ENCODE measurements at places on chromosomes 12 and 14. TPM values are rescaled to one million over a fixed set of nuclear protein-coding genes. Genes with fewer than 3 reads are reported as not detected.

The PIANP gene
- total RNA-seq = not detected

The LBHD2 gene
- not detected for total RNA-seq

DNA sequence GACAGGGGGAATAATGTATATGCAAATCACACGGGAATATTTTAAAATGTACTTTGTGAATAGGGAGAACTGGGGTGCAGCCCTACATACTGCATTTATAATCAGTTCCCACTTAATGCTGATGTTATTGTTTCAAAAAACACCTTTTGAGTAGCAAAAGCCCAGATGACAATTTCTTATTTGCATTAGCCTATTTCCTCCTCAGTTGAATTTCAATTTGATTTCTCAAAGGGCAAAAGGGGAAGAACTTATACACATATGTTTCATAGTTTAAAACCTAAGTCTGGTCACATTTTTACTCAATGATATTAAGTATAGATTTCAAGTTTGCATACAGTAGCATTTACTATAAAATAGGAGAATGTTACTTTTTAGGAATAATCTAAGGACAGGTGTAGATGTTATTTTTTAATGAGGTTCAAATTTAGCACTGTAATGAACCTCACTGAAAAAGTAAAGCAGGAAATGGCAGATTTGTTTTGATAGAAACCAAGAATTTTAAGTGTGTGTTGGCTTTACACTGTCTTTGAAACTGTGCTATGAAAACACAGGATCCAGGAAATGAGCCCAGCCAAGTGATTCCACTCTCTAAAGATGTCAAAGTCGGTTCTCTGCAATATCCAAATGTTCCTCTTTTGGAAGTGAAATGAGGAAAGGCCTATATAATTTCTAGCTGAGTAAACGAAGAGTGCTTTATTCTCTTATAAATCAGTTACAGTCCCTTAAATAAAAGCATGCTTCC is 367.4 kb downstream of the BTG1 start:
- H3K4me3 ChIP-seq = no peak overlapping the region
- no peak for DNase-seq
- H3K27ac ChIP-seq = no peak overlapping the region
- no peaks in the 10 kb centered on the region for H3K4me1 ChIP-seq

DNA sequence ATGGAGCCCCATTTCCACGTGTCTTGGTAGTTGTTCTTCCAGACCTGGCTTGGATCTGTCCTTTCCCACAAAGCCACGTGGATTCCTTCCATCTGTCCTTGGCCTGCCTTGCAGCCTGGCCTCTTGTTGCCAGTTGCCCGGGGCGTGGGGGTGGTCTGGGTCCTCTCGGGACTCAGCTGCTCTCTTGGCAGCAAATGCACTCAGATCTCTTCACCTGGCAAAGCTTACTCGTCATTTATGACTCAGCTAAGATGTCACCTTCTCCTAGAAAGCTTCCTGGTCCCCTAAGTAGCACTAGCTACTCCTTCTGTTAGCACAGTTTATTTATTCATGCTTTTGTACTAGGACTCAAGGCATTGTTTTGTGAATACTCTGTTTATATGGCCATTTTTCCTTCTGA is 13.6 kb downstream of the PLEKHG3 start:
- no peaks in the 10 kb centered on the region for H3K36me3 ChIP-seq
- no peak overlapping the region for H3K4me3 ChIP-seq
- DNase-seq = no peak
- no peaks in the 10 kb centered on the region for H3K4me1 ChIP-seq

The SERPINA12 gene
- total RNA-seq = not detected

GRCh38 chr12:124006846-124007713 is 34.1 kb downstream of the ZNF664 start:
- H3K27ac ChIP-seq = no peak overlapping the region
- peaks cover 29% of the 10 kb centered on the region for H3K36me3 ChIP-seq
- DNase-seq = no peak
- no peaks in the 10 kb centered on the region for H3K4me1 ChIP-seq
- H3K27me3 ChIP-seq = no peaks in the 10 kb centered on the region
- H3K4me3 ChIP-seq = no peak overlapping the region

GRCh38 chr14:73591690-73592449 is at the start of gene ACOT4:
TSS of gene ACOT4 (plus strand) at chr14:73591873. CDS start at chr14:73591960, 87 bp downstream.
- no peaks in the 10 kb centered on the region for H3K4me1 ChIP-seq
- H3K36me3 ChIP-seq = no peaks in the 10 kb centered on the region
- peak within 1 kb of the TSS; percentile 57 for H3K4me3 ChIP-seq
- no peak for DNase-seq
- H3K27ac ChIP-seq = no peak within 1 kb of the TSS

DNA sequence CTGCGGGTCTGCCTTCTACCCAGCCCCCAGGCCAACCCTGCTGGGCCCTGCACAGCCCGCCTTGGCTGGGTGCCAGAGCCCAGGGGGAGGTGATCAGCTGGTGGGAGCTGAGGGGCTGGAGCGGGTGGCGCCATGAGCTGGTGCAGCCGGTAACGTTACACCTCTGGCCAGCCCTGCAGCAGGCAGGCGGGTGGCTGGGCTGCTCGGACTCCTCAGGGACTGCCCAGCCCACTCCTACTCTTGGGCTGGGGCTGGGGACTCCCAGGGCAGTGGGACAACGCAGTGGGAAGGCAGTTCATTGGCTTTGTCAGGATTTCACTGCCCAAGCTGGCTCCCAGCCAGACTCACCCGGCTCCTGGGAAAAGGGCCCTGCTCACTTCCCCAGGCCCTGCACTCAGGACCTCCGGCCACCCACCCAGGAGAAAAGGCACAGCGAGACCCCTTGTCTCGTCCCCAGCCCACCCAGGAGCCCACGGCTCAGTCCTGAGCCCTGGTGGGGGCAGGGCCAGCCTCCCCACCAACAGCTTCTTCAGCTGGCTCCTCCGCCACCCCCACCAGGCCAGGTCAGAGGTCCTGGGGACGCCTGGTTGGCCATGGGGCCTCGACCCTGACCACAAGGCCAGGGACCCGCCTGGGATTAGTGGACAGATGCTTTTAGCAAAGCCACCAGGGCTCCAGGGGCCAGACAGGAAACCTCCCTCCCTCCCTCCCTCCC is 1.0 kb downstream of the PGF start:
- DNase-seq = no peak
- no peaks in the 10 kb centered on the region for H3K27me3 ChIP-seq
- no peaks in the 10 kb centered on the region for H3K36me3 ChIP-seq
- H3K4me1 ChIP-seq = no peaks in the 10 kb centered on the region
- H3K4me3 ChIP-seq = peak overlapping the region; percentile 62
- peak overlapping the region; percentile 16 for H3K27ac ChIP-seq

DNA sequence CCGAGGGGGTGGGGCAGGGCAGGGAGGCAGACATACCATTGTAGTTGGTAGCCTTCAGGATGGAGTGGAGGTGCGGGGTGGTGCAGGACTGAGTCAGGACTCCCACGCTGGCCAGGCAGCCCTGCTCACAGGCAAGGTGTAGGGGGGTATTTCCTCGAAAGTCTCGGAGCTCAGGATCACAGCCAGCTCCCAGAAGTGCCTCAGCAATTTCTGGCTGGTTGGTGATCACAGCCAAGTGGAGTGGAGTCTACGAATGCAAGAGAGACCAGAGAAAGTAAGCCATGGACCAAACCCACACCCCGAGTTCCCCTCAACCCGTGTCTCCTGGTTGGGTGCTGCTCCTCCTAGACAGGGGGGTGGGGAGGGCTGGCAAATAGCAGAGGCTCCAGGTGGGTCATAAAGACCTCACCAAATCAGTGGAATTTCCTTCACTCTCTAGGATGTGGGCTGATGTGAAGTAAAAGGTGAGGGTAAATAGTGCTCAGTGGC is 1.4 kb downstream of the NFKBIA start:
- H3K4me1 ChIP-seq = no peaks in the 10 kb centered on the region
- no peak for DNase-seq
- peaks cover 37% of the 10 kb centered on the region for H3K36me3 ChIP-seq
- peak overlapping the region; percentile 97 for H3K27ac ChIP-seq

The TRPV4 gene
- 0.90 TPM for total RNA-seq

DNA sequence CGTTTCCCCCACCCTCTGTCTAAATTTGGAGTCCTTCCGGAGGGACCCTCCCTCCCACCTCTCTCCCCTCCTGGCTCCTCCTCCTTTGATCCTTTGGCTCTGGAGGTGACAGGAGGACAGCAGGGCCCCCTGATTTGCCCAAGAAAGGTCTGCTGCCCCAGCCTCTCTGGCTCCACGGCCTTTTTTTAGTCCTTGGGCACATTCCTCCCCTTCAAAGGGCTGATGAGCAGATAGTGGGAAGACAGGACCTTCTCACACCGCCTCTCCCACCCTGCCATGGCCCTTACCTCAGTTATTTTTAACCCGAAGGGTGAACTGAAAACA is 196 bp upstream of the MYH6 start:
- peak overlapping the region; percentile 91 for H3K27ac ChIP-seq
- no peaks in the 10 kb centered on the region for H3K4me1 ChIP-seq
- no peak for DNase-seq
- H3K36me3 ChIP-seq = peaks cover 48% of the 10 kb centered on the region
- H3K27me3 ChIP-seq = no peaks in the 10 kb centered on the region
- peak overlapping the region; percentile 82 for H3K4me3 ChIP-seq

GRCh38 chr14:89284333-89285058 is 132.5 kb downstream of the FOXN3 start:
- H3K36me3 ChIP-seq = peaks cover 8% of the 10 kb centered on the region
- no peaks in the 10 kb centered on the region for H3K27me3 ChIP-seq
- H3K4me1 ChIP-seq = no peaks in the 10 kb centered on the region

The KIF5A gene
- total RNA-seq = 0.12 TPM

The RNU6-7 gene
- total RNA-seq = not detected

DNA sequence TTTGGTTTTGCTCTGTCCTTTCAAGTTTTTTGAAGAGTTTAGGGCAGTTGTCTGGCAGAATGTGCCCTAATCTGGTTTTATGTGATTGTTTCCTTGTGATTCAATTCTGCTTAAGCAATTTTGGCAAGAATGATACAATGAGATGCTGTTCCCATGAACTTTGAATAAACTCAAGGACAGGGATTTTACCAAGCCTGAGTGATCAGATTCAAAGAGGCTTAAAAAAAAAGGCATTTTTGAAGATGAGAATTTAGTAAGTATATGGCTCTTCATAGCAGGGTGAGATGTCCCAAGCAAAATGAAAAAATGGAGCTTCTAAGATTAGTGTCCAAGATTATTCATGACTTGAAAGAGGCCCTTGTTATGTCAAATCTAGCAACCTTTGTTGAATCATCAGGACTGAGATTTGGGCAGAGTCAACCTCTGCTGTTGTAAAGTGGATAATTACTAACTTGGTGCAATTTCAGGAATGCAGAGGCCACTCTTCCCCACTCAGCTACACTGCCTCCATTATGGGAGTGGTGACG is 180.6 kb upstream of the NUDT4 start:
- H3K4me3 ChIP-seq = no peak overlapping the region
- H3K4me1 ChIP-seq = no peaks in the 10 kb centered on the region
- no peaks in the 10 kb centered on the region for H3K36me3 ChIP-seq
- no peak for DNase-seq

GRCh38 chr14:69044296-69044695 is 65.2 kb upstream of the ACTN1 start:
- H3K4me3 ChIP-seq = no peak overlapping the region
- H3K4me1 ChIP-seq = peaks cover 65% of the 10 kb centered on the region
- H3K27me3 ChIP-seq = no peaks in the 10 kb centered on the region
- DNase-seq = no peak
- H3K36me3 ChIP-seq = no peaks in the 10 kb centered on the region

DNA sequence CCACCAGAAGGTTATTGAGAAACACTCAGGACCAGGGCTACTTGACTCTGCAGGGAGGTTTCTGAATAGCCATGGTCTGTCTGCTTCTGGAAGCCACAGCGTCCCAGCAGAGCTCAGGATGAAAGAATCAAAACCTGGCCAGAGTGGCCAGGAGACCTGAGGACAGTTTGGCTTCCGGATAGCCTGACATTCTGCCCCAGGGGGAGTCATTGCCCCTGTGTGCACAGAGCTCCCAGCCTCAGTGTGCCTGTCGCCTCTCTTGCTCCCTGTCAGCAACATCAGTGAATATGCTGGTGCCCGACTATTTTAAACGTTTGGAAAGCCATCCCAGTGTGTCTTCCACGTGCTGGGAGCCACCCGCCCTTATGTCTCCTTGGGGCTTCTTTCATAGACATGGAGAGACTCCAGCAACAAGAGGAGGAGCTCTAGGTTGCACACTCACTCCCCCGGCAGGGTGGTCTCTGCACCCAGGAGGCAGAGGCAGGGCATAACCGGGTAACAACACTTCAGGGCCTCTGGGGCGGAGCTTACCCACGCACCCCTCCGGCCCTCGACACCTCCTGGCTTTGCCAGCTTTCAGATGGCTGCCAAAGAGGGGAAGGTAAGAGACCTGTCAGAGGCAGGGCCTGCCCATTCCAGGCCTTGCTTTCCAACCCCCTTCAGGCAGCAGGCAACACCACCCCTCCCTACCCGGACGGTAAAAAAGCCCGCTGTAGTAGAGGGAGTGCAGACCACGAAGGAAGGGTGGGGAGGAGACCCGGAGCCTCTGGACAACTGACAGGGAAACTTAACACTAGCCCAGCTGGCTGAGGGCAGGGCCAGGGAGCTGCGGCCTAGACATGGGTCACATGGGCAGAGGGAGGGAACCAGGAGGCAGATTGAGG is 19.0 kb upstream of the SLC6A12 start:
- no peak overlapping the region for H3K27ac ChIP-seq
- no peaks in the 10 kb centered on the region for H3K36me3 ChIP-seq
- H3K27me3 ChIP-seq = no peaks in the 10 kb centered on the region
- H3K4me3 ChIP-seq = no peak overlapping the region
- H3K4me1 ChIP-seq = no peaks in the 10 kb centered on the region

DNA sequence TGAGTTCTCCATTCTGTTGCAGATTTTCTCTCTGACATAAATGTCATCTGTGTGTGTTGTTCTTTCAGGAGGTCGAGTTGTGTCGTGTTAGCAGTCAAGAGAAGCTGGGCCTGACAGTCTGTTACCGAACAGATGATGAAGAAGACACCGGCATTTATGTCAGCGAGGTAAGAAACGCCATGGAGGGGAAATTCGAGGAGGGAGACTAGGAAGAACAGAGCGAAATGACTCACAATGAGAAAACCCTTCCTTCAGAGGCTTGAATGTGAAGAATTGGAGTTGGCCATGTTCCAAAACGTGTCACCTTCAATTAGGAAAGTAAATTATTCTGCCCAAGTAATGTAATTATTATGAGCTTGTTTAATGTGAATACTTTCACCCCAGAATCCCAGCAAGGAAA is 364.5 kb downstream of the PDZRN4 start:
- DNase-seq = no peak
- H3K36me3 ChIP-seq = no peaks in the 10 kb centered on the region
- H3K4me3 ChIP-seq = no peak overlapping the region
- no peaks in the 10 kb centered on the region for H3K4me1 ChIP-seq

GRCh38 chr12:53427905-53428594 is 4.4 kb downstream of the AMHR2 start:
- H3K4me3 ChIP-seq = no peak overlapping the region
- no peaks in the 10 kb centered on the region for H3K36me3 ChIP-seq
- H3K27ac ChIP-seq = no peak overlapping the region
- H3K27me3 ChIP-seq = no peaks in the 10 kb centered on the region

GRCh38 chr12:93426412-93426805 is 15.3 kb downstream of the UBE2N start:
- no peaks in the 10 kb centered on the region for H3K27me3 ChIP-seq
- peaks cover 83% of the 10 kb centered on the region for H3K4me1 ChIP-seq
- no peak for DNase-seq
- no peak overlapping the region for H3K4me3 ChIP-seq
- peak overlapping the region; percentile 24 for H3K27ac ChIP-seq

The LMNTD1 gene
- total RNA-seq = 1.0 TPM

GRCh38 chr14:36502558-36503508 is 17.2 kb downstream of the NKX2-1 start:
- no peaks in the 10 kb centered on the region for H3K36me3 ChIP-seq
- no peak overlapping the region for H3K27ac ChIP-seq
- peaks cover 40% of the 10 kb centered on the region for H3K27me3 ChIP-seq
- DNase-seq = peak; percentile 32
- no peaks in the 10 kb centered on the region for H3K4me1 ChIP-seq
